ENCODE measurements at places on chromosomes 3 and 15. TPM values are rescaled to one million over a fixed set of nuclear protein-coding genes. Genes with fewer than 3 reads are reported as not detected.

The SUSD5 gene
- 3.8 TPM for total RNA-seq

- ATAC-seq, result peak; percentile 44
These were observed 749 bp downstream of the SRGAP3 start for GRCh38 chr3:9248522-9249271.

The DRD3 gene
- not detected for total RNA-seq

- no peak for ATAC-seq
These were observed 58.3 kb upstream of the TFRC start for GRCh38 chr3:196140224-196140623.

DNA sequence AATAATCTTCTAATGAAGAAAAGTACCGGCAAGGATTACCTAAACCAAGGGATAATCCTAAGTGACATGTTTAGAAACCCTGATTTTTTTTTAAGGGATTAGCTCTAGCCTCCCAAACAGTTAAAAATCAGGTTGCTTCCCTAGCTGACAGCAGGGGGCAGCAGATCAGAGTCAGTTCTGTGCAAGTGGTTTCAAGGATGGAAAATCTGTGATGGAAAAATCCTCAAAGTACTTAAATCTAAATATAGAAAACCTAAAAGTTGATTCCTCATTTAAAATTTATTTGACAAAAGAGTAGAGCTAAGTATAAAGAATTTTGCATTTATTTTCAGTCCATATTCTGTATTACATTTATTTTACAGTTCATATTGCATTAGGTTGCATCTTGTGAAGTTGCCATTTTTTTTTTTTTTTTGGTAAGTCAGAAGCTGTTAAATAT, 107.6 kb downstream of the PEX5L start:
- ATAC-seq, result no peak

The ZCWPW2 gene
- total RNA-seq, result 0.63 TPM

The SLC9C1 gene
- not detected for total RNA-seq
